ENCODE measurements at places on chromosomes 5 and 9.

DNA sequence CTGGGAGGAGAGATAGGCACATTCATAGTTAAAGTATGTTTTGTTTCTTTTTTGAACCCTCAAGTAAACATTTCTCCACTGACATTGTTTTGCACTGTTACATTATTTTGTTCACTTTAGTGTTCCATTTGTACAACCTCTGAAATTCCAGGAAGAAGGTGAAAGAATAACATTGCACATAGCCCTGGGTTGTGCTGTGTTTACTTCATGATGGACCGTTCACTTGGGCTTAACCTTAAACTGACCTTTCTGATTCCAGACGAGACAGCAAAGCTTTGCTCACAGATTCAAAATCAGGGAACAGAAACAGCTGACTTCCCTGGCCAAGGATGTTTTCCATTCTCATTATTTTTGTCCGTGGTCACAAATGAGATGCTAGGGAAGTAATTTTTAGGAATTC, 42.8 kb upstream of the GDNF start:
- no peak for DNase-seq

DNA sequence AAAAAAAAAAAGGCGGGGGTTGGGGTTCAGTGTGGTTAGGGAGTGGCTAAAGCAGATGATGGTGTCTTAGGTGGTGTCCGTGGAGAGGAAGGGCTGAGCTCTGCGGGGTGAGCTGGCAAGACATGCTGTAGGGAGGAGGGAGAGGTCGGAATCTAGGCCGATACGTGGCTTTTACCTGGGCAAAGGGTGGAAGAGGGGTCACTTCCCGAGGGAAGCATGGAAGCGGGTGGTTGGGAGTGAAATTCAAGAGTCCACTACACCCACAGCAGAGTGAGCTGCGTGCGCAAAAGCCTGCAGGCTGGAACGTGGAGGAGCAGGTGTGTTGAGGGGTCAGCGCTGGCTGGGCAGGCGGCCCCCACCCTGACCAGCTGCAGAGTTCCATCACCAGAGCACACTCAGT, 17.8 kb downstream of the TBC1D9B start:
- no peak for DNase-seq

GRCh38 chr5:116216246-116216645, 131.4 kb downstream of the COMMD10 start:
- DNase-seq = no peak

DNA sequence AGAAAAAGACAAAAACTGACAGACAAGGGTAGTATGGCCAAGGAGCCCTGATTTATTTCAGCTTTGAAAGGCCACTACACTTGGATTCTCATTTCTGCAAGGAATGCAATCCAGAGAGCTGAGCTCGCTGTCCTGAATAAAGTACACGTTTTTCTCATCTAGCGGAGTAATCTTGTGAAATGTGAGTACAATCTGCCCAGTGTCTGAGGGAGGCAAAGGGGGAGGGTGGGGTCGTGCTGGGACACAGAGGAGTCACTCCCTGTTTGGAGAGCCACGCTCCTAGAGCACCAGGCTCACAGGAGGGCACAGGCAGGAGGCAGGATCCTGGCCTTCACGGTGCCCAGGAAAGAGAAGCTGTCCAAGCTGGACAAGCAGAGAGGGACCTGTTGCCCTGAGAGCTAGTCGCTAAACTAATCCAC, 51.0 kb upstream of the IFNK start:
- no peak for DNase-seq

- DNase-seq = no peak
These were observed 37.6 kb downstream of the STC2 start for GRCh38 chr5:173290477-173291131.

GRCh38 chr5:68041293-68041692, 174.3 kb upstream of the PIK3R1 start:
- DNase-seq = no peak

- no peak for DNase-seq
These were observed 61.8 kb upstream of the MAMDC2 start for GRCh38 chr9:69981686-69982445.

GRCh38 chr5:145975361-145976066, 39.1 kb downstream of the SH3RF2 start:
- DNase-seq = no peak

DNA sequence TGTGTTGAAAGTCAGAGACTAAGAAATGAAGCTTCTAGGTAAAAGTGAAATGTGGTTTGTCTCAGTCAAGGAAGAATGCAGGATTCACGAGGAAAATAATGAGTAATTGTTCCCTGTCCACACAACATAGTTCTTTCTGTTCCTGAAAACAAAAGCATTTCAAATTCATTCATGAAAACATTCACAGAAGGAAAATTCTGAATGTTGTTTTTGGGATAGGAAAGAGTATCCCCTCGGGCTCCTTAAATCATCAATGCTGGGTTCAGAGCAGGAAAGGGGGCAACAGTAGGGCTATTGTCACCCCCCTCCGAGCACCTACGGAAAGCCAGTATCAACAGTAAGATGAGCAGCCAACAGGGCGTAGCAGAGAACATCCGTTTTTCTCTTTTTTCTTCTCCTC, 769.9 kb upstream of the ADAMTS16 start:
- DNase-seq = no peak

DNA sequence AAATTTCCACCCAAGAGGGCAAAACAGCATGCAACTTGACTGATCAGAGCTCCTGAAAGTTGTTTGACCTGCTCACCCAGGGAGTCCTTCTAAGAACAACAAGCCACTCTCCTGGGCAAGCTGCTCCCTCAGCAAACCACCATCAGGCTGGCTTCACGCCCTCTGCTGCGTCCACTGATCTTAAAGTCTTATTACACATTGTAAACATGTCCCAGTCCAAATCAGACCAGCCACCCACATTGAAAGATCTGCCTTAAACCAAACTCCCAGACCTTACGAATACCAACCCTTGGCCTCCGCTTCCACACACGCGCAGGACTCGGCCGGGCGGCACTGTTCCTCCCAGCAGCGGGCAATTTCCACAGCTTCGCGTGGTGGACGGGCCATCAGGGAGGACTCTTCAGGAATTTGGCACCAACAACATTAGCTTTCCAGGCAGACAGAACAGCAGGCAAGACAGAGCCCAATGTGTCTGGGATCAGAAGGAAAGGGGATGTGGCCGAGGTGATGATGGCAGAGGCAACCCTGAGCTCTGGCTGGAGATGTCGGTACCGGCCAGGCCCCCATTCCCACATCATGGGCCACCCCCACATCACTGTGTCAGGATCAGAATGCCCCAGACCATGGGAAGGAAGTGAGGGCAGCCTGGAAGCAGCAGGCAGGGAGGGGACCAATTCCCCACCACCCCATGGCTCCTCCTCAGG, 56.8 kb downstream of the SEMA4D start:
- no peak for DNase-seq

- no peak for DNase-seq
These were observed 576.7 kb upstream of the ADAMTS16 start for GRCh38 chr5:4563400-4563799.

DNA sequence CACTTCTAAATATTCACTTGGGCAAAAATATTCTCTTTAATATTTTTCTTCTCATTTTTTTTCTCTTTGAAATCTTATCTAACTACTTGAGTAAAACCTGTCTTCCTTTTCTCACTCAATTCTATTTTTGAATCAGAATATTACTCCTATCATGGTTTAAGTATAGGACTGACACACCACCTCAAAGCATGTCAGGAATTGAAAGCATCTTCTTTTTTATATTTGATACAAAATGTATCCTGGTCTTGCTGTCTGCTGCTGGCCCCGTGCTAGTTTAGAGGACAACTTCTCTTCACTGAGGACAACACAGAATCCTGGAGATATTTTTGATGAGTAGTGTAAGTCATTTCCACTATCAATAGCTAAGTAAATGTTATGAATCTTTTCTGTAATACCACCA, 383.6 kb downstream of the GADD45G start:
- no peak for DNase-seq

DNA sequence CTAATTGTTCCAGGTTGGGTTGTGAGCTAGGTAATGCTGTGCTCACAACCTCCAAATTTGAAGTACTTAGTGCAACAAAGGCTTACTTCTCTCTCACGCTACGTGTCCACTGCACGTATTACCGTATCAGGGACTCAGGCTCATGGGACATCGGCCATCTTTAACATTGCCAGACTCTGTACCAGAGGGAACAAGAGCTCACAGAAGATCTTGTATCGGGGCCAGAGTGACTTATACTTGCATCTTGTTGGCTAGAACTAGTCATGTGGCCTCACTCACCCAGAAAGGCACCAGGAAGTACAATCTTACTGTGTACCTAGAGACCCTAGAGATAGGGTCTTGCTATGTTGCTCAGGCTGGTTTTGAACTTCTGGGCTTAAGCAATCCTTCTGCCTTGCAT, 81.1 kb upstream of the KLF9 start:
- no peak for DNase-seq

DNA sequence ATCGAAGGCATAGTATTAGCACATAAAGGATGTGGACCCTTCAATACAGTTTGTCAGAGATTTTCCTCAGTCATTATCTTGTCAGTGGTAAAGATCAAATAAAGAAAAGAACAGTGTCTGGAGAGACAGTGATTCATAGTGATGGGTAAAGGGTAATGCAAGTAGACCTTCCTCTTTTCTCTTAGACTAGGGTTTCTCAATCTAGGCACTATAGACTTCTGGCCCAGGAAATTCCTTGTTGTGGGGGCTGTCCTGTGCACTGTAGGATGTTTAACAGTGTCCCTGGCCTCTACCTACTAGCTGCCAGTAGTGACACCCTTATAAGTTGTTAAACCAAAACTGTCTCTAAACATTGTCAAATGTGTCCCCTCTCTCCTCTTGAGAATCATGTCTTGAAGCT, 6.9 kb downstream of the CAMK4 start:
- no peak for DNase-seq

- no peak for DNase-seq
These were observed 49.9 kb upstream of the ERBIN start for GRCh38 chr5:65876496-65876895.

DNA sequence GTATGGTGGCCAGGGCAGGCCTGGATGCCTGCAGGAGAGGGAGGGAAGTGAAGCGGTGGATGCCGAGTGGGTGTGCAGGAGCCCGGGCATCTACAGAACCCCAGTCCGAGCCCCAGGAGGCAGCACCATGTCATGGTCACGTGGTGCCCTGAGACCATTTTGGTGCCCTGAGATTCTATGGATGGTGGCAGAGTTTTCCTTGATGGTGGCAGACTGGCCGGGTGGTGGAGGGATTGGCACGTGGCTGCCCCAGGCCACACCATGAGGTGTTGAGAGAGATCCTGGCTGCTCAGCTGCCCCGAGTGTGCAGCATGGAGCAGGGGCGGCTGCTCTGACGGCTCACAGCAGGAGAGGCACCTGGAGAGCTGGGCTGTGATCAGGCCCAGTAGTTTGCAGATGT, 52.3 kb downstream of the SYK start:
- DNase-seq = no peak

- no peak for DNase-seq
These were observed 195.1 kb downstream of the SMARCA2 start for GRCh38 chr9:2210201-2210600.

GRCh38 chr9:121282277-121283079, 14.5 kb downstream of the GSN start:
- DNase-seq = no peak

DNA sequence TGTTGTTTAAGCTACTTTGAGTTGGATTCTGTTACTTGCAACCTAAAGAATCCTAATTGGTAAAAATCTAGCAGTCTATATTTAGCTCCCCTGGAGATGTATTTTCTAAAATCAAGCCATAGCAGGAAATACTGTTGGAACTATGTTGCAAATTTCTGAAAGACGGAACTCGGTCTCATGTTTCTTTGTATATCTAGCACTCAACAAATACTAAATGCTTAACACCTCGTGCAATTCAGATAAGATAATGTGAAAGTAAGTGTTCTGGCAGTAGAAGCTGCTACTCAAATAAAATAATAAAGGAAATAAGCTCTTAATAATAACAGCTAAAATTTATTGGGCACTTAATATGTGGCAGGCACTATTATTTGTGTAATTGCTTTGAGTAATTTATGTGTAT, 10.9 kb upstream of the PRELID2 start:
- DNase-seq = no peak

GRCh38 chr5:78280261-78280660, 14.2 kb downstream of the AP3B1 start:
- DNase-seq = no peak

DNA sequence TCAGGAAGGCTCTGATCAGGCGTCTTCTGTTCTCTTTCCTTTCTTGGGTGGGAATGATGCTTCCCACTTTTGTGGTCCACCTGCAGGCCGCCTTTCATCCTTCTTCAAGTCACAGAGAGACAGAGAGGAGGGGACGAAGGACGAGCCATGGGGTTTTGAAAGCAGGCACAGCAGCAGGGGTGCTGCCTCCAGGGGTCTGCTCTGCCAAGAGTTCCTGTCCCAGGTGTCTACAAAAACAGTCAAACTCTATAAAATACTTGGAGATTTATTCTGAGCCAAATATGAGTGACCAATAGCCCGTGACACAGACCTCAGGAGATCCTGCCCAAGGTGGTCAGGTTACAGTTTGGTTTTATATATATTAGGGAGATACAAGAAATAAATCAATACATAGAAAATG, 34.5 kb upstream of the LCP2 start:
- no peak for DNase-seq

DNA sequence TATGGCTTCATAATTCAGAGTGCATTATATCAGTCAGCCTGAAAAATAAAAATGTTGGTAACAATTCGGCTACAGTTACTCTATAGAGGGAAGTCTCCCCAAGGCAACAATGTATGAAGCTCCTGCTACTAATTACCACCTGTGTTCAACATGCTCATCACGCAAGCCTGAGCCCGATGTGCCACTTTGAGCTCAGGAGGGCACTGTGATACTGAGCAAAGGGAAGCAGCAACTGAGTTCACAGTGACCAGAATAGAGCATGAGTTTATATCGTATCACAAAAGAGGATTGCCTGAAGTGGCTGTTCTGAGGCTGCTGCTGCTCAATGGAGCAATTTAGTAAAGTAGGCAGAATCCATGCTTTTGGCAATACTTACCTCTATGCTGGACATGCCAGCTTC, 202.0 kb upstream of the HAPLN1 start:
- no peak for DNase-seq

DNA sequence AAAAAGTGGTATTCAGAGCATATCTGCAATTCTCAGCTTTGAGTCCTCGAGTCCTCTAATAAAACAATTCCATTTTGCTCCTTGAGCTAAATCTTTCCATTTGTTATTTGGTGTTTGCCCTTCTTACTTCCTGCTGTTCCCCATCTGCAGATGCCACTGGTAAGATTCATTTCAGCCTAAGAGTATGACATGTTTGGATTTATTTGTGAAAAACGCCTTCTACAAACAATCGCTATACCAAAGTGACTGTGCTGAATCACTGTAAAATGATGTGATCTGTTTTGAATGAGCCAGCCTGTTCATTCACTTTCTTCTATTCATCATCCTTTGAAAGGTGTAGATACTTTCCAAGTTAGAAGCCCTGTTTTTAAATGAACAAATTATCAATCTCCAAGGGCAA, 27.7 kb downstream of the KCTD16 start:
- no peak for DNase-seq
